OCI-LY7 (cell line): ENCODE measurements at places on chromosomes 7 and 10.

- DNase-seq: no peak
These were observed 29.4 kb upstream of the CLDN3 start for GRCh38 chr7:73799282-73800141.

DNA sequence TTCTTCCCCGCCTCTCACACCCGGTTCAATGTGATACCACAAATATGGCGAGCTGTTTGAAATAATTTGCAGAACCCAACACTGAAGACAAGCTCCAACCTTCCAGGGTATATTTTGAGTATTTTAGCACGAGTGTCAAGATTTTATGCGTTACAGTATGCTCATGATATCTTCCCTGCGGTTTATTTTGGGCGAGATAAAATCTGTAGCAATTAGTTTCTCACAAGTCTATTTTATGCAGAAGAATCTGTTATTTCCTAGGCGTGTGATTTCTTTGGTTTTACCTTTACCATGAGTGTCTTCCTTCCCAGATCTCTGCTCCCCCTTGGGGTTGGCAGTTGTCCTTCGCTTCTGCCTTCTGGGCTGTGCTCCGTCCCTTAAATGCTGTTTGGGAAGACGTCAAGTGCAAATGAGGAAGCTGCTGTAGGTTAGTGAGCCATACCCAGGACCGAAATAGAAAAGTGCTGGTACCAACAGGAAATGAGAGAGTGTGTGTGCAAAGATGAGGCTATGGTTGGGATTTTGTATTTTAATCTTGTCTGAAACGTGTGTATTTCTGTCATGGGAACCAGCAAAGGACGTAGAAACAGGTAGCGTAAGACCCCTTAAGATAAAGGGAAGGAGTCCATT is 299.8 kb downstream of the KLF6 start:
- DNase-seq: peak; percentile 59

- no peak for DNase-seq
These were observed 489.5 kb downstream of the GATA3 start for GRCh38 chr10:8544057-8544380.

GRCh38 chr10:5634918-5635317 is 31.5 kb downstream of the ASB13 start:
- no peak for DNase-seq

GRCh38 chr10:22723783-22724182 is 9.4 kb upstream of the PIP4K2A start:
- no peak for DNase-seq

GRCh38 chr7:87459941-87460340 is 15.5 kb downstream of the ABCB4 start:
- DNase-seq: no peak

DNA sequence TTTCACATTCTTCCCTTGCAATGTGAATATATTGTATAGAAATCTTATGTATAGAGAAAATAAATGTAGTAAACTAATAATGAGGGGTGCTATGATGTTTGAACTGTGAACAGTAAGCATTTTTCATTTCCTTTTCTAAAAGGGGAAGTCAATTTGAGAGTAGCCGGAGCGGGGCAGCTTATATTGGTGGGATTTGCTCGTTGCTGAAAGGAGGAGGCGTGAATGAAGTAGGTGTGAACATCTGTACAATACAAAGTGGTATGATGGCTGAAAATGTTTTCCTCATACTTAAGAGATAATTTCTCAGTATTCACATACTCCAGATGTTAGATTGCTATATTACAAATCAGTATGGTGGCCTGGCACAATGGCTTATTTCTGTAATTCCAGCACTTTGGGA is 87.1 kb downstream of the SRI start:
- DNase-seq: peak; percentile 36

GRCh38 chr10:3874990-3875841 is 90.2 kb upstream of the KLF6 start:
- DNase-seq: peak; percentile 72

- peak; percentile 91 for DNase-seq
These were observed 158.9 kb downstream of the KLF6 start for GRCh38 chr10:3625959-3626751.

- no peak for DNase-seq
These were observed 26.9 kb downstream of the BMPER start for GRCh38 chr7:33932221-33932620.

DNA sequence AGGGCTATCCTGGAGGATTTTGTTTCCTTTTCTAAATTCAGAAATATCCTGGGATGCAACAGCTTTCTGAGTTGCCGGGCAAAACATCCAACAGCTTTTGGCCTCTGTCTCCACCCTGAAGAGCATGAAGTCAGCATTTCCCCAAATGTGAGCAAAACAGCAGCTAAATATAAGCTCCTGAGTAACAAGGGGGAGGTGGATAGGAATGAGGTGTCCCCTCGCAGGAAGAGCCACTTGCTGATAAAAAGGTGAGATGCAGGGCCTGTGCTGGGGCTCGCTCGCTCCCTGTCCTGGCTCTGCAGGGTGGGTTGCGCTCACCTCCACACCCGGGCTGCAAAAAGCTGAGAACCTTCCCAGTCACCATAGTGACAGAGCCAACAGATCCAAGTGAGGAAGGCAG is 264.3 kb downstream of the ZEB1 start:
- no peak for DNase-seq

DNA sequence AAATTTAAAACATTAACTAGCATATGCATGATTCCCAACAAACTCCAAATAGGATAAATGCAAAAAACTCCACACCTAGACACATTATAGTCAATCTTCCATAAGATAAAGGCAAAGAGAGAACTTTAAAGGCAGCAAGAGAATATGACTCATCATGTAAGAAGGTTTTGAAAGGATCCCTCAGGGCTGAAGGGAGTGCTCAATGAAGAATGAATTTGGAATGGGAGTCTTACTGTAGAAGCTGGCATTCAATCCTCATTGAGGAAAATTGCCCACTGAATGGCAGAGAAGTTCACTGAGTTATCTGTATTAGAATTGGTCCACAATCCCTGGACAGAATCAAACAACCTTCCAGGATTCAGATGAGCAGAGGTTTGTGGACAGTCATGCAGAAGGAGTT is 26.1 kb upstream of the ZNF365 start:
- DNase-seq: no peak

GRCh38 chr10:79159785-79160184 is 91.0 kb downstream of the ZMIZ1 start:
- no peak for DNase-seq

- no peak for DNase-seq
These were observed 130.9 kb downstream of the TES start for GRCh38 chr7:116340943-116341907.

GRCh38 chr7:71618278-71618677 is 486.3 kb downstream of the GALNT17 start:
- DNase-seq: no peak

- no peak for DNase-seq
These were observed 2.1 kb upstream of the C7orf25 start for GRCh38 chr7:42914009-42914408.

DNA sequence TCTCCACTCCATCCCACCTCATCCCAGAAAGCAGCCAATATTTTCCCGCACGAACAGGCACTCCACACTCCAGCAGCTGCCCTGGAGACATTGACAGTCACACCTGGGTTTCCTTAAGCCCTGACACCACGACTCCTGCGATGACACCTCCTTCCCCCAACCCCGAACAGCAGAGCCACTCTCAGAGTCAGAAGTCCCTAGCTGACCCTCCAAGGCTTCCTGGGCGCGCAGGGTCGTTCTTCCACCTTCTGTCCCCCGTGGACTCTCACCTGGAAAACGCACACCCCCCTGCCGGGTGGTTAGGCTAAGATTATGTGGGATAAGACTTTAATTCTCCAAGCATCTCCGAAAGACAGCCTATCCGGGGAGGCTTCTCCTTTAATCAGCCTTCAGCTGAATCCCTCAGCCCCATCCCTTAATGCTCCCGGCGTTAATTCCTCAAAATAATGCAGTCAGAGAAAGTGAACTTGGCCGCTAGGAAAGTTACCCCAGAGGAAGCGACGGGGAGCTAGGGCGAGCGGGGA is 1.1 kb downstream of the DENND11 start:
- peak; percentile 3 for DNase-seq

DNA sequence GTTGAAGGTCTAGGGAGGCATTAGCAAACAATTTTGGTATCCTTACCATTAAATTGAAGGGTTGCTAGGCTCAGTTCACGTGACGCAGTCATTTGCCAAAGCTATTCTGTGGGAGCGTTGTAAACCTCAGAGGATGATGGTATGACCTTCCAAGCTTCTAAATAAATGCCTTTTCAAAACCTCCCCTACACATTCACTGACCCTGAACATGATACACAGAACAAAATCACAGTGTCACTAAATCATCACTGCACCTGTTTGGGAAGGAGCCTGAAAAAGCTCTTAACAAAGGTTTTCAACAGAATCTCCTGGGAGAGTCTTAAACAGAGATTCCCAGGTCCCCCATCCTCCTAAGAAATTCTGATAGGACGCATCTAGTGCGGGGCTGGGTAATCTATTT is 13.2 kb upstream of the CCDC172 start:
- DNase-seq: no peak

DNA sequence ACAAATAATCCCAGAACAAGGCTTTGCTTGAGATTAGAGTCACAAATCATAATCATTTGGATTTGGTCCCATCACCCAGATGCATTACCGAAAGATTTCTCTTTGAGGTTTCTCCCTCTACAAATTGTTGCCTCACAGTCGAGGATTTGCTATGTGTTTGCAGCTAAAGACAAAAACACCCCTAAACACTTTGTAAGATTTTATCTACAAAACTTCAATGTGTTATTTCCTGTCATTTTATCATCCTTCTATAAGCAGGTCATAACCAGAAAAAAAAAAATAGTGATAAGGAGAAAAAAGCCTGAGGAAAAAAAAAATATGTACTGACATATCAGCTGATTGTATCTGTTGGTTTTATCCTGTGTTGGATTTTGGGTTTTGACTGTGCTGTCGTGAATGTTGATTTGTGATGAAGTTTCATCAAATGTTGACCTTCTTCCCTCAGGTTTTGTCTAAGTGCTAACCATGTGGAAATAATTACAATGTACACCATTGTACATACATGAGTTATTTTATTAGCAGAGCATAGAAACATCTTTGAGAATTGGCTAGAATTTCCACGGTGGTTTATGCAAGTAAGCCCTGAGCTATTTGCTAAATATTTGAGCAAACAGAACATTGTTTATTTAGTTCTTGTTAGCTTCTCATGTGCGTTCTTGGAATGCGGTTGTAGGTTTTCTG is 274.4 kb downstream of the NEBL start:
- no peak for DNase-seq

DNA sequence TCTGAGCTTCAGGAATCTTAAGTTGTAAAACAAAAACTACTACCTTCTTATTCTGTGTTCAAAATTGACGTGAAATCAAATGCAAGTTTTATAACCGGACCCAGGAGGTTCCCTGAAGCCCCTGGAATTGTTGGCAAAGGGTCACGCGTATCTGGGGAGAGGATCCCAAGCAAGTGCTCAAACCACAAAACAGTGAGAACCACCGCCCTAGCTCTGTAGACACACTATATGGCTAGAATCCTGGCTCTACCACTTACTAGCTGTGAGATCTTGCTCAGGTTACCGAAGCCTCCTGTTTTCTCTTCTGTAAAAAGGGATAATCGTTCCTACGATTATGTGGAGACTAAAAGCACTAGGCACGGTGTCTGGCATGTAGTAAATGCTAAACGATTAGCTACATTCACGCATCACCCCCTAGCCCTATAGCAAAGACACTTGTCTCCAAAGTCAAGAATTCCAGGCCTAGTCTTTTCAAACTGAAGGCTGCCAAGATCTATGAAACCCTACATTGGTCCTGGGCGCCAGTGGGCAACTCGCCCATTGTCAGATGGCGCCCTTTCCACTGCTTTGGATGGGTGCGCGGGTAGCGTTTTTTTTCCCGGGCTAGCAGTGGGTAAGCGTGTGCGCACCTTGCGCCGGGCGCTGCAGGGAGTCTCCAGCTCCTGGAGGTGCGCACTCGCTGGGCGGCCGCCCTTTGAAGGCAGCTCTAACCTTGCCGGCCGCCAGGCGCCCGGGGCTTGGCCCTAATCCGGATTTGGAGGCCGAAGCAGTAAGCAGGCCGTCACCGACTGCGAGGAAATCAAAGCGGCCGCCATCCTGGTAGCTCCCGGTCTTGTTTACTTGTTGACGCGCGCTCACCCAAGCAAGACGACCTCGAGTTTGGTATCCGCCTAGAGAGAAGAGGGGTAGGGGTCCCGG is 11.6 kb upstream of the NKX2-3 start:
- DNase-seq: no peak

- no peak for DNase-seq
These were observed 40.0 kb upstream of the EIF4H start for GRCh38 chr7:74134117-74134620.

DNA sequence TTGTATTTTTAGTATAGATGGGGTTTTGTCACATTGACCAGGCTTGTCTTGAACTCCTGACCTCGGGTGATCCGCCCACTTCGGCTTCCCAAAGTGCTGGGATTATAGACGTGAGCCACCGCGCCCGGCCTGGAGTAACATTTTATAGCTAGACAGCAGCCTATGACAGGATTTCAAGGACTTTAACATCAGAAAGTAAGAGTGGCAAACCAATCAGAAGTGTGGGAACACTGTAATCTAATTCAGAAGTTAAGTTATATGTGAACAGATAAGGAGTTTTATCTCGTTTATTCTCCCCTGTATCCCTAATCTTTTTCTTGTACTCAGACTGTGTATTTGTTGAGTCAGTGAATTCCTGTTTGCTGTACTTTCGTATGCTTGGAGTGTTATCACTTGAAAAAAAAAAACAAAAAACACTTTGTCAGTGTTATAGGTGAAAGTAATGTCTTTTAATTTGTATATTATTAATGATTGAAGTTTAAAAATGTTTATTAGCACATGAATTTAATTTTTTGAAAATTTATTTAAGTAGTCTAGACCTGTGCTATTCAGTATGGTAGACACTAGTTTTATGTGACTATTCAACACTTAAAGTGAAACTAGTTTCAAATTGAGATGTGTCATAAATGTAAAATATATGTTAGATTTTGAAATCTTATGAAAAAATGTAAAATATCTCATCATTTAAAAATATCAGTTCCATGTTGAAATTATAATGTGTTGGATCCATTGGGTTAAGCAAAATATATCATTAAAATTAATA is 38.6 kb downstream of the RSBN1L start:
- DNase-seq: no peak

DNA sequence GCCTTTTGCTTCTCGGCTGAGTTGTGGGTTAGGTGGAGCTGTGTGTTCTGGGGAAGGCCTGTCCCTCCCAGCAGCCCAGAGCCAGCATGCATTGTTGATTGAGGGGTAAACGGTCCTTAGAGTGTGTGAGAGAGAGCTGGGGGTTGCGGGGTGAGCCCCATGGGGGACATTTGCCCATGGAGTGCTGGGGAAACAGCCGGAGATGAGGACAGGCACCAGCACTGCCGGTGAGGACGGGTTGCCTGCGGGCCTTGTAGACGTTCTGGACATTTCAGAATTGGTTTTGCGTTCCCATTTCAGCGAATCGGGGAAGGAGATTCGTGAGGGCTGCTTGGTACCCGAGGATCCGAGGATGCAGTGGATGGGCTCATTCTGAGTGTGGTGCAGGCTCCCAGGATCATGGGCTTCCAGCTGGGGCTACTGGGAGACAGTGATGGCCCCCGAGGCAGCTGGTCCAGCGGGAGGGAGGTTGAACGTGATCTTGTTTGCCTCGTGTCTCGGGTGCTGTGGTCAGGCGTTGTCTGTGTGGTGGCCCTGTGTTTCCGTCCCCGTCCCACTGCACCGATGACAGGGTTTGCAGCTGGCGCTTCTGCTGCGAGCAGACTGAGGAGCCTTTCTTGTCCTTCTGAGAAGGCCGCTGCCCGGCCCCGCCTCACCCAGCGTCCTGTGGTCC is 113.9 kb downstream of the CYTH3 start:
- no peak for DNase-seq

- no peak for DNase-seq
These were observed 49.0 kb upstream of the PCLO start for GRCh38 chr7:83211685-83212084.
